ENCODE measurements at places on chromosomes 3 and 15. TPM values are rescaled to one million over a fixed set of nuclear protein-coding genes. Genes with fewer than 3 reads are reported as not detected.

POC1A gene
- 3.5 TPM for polyA plus RNA-seq

TRIM42 gene
- not detected for polyA plus RNA-seq

GPR62 gene
- 0.25 TPM for polyA plus RNA-seq

MYLK gene
- 118 TPM for polyA plus RNA-seq

KCNMB3 gene
- 1.8 TPM for polyA plus RNA-seq

DUOX2 gene
- 21.1 TPM for polyA plus RNA-seq

SERPINI1 gene
- polyA plus RNA-seq, result 6.2 TPM

AMOTL2 gene
- 10.6 TPM for polyA plus RNA-seq

CPNE9 gene
- 0.19 TPM for polyA plus RNA-seq

TM2D3 gene
- polyA plus RNA-seq, result 34.6 TPM

ZKSCAN7 gene
- 0.81 TPM for polyA plus RNA-seq

ATP6V1A gene
- 12.7 TPM for polyA plus RNA-seq

TF gene
- 16.2 TPM for polyA plus RNA-seq

SLC15A2 gene
- 3.0 TPM for polyA plus RNA-seq

CRYGS gene
- 5.0 TPM for polyA plus RNA-seq

SEMA7A gene
- polyA plus RNA-seq, result 1.7 TPM

GOLGA8T gene
- polyA plus RNA-seq, result not detected

COL6A5 gene
- 0.12 TPM for polyA plus RNA-seq

ZNF80 gene
- polyA plus RNA-seq, result not detected

PAQR5 gene
- 4.4 TPM for polyA plus RNA-seq

CACNA1D gene
- 0.31 TPM for polyA plus RNA-seq

AGTR1 gene
- polyA plus RNA-seq, result 0.25 TPM

CHRFAM7A gene
- polyA plus RNA-seq, result 0.55 TPM

HIGD1A gene
- polyA plus RNA-seq, result 311 TPM

PTX3 gene
- 3.0 TPM for polyA plus RNA-seq

KLHL40 gene
- 0.05 TPM for polyA plus RNA-seq

SCN11A gene
- not detected for polyA plus RNA-seq
